SHP77 treated with DMSO at 0.1 percent for 48 hours (cell line): ENCODE measurements at places on chromosomes 2 and 18.

- no peak for DNase-seq
Observed at GRCh38 chr2:149562324-149562723, 25.3 kb downstream of the MMADHC start.

DNA sequence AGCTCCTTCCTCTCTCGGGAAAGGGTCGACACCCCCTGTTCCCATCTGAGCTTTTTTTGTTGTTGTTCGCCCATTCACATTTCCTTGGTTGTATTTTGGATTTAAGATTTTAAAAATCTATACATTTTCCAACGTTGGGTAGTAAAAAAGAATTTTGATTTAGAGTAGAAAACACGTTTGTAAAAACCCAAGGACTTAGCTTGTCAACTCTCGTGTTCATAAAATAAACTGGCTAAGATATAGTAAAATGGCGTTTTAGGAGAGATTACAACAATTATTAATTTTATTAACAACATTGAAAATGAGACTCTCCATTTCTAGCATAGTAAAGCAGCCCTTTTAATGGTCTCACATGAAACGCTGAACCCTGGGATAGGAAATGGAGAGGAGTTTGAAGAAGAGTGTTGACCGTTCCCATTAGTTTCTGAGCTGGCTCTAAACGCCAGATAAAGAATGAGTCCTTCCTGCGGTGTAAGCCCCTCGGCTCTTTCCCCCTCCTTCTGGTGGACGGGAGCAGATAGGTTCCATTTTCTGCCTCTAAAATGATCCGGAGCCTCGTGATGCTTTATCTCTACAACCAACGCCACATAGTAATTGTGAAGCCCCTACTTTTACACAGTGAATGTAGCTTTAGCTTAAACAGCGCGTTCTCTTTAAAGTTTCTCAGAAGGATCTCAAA lies 24.0 kb upstream of the ZNF516 start:
- DNase-seq: no peak

GRCh38 chr2:101679037-101679726 lies 18.3 kb upstream of the MAP4K4 start:
- DNase-seq: no peak

GRCh38 chr2:144015036-144015435 lies 504.9 kb downstream of the ZEB2 start:
- DNase-seq: no peak

GRCh38 chr18:36411745-36412168 lies 114.2 kb downstream of the FHOD3 start:
- no peak for DNase-seq

- no peak for DNase-seq
Observed at GRCh38 chr2:185978634-185979407, 240.2 kb downstream of the FSIP2 start.
